Stimulated activated CD4-positive, alpha-beta T cell treated with anti-CD3 and anti-CD28 coated beads, TNF-alpha, amount 100 ng/mL, for 24 hours (primary cell): ENCODE measurements at places on chromosomes 12 and 14.

GRCh38 chr14:59343585-59343984, 121.6 kb downstream of the GPR135 start:
- no peak for DNase-seq

GRCh38 chr12:15783288-15783687, 5.9 kb downstream of the EPS8 start:
- DNase-seq = no peak

DNA sequence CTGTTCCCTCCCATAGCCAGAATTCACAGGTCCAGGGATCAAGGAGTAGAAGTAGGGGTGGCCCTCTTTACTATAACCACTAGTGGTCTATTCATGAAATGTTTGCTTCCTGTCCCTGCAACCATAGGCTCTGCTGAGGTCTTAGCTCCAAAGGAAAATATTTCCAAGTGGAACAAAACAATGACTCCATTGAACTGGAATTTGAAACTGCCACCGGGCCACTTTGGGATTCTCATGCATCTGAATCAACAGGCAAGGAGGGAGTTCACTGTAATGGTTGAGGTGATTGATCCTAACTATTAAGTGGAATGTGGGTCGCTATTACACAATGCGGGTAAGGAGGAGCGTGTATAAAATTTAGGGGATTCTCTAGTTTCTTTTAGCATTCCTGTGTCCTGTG, 197.0 kb downstream of the ETNK1 start:
- no peak for DNase-seq

GRCh38 chr14:29005647-29006046, 239.1 kb downstream of the FOXG1 start:
- no peak for DNase-seq

DNA sequence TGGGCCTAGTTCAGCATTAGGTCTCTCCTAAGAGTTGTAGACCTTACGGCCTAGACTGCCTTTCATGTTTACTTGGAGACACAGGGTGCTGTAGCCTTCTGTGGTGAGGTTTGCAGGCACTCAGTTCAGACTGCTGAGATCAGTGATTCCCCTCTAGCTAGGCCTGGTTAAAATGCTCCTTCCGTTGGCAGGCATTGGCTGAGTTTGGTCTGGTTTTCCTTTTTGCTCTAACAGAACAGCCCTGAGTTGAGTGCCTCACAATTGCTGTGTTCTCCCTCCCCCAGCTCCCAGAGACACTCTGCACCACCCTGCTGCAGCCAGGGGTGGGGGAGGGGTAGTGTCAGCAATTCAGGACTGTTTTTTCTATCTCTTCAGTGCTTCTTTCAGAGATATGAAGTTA, 178.9 kb upstream of the DYRK2 start:
- no peak for DNase-seq

- DNase-seq = no peak
Observed at GRCh38 chr12:48279101-48279500, 71.6 kb downstream of the ZNF641 start.

DNA sequence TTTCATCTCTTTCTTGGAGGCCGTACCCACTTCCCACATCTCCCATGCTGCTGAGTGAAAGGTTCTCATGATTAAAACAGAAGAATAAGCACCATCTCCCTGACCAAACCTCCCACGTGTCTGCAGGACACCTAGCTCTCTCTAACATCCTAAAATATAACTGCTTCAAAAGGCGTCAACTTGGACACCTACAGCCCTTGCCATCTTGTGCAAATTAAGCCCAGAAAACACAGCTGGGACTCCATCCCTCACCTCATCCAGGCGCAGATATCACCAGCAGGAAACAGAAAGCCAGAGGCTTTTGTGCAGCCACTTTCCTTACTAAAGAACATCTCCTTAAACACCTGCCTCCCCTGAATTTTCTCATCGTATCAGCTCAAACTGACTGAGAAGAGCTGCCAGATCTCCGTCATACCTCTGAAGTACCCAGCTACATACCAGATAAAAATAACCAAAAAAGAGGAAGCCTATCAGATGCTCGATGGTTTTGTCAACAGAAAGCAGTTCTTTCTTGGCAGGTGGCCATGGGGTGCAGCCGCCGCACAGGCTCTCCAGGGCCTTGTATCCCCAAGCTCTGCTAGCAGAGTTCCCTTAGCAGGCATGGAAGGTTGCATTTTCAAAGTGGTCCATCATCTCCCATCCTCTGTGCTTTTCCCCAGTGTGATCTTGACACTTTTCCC, 28.8 kb downstream of the MAP3K9 start:
- no peak for DNase-seq

DNA sequence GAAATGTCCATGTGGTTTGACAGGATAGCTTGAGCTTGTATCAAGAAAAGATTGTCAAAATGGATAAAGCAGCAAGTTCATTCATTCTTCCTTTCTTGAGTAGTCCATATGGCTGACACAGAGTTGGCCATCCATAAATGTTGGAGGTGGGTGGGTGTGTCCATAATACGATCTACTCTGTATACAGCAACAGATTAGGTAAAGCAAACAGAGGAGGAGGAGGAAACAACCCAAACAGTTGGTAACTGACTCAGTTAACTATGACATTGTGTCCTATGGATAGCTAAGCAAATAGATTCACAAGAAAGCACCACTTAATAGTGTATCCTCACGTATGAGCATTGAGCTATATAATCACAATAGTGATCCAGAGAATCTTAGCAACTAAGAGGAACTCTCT, 144.0 kb downstream of the EGLN3 start:
- no peak for DNase-seq

DNA sequence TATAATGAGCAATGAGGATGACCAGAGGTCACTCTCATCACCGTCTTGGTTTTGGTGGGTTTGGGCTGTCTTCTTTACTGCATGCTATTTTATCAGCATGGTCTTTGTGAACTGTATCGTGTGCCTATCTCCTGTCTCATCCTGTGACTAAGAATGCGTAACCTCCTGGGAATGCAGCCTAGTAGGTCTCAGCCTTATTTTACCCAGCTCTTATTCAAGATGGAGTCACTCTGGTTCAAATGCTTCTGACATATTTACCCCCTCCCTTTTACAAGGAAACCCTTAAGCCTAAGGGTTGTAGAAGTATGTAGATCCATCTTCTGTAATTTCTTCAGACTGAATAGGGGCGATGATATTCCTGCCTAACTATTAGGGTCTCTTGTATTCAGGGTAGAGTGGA, 8.4 kb downstream of the IFI27L1 start:
- no peak for DNase-seq

GRCh38 chr12:79514730-79515529, 175.8 kb downstream of the PAWR start:
- no peak for DNase-seq

DNA sequence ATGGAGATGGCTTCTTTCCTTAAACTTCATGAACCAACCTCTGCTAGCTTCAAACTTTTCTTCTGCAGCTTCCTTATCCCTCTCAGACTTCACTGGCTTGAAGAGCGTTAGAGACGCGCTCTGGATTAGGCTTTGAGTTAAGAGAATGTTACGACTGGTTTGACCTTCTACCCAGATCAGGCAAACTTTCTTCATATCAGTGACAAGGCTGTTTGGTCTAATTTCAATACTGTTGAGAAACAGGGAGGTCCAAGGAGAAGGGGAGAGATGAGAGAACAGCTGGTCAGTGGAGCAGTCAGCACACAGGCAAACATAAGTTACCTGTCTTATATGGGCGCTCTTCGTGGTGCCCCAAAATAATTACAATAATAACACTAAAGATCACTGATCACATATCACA, 14.9 kb downstream of the SCAF11 start:
- no peak for DNase-seq
